Panc1 (cell line): ENCODE measurements at places on chromosomes 3 and 15. TPM values are rescaled to one million over a fixed set of nuclear protein-coding genes. Genes with fewer than 3 reads are reported as not detected.

GRCh38 chr15:42159381-42160015, 3.1 kb upstream of the PLA2G4F start:
- no peak for DNase-seq
- H3K4me3 ChIP-seq, result no peak overlapping the region
- no peaks in the 10 kb centered on the region for H3K27me3 ChIP-seq
- H3K27ac ChIP-seq, result no peak overlapping the region
- H3K4me1 ChIP-seq, result no peaks in the 10 kb centered on the region

GRCh38 chr15:39409876-39410530, 170.9 kb upstream of the THBS1 start:
- H3K27ac ChIP-seq, result no peak overlapping the region
- no peak for DNase-seq
- H3K27me3 ChIP-seq, result no peaks in the 10 kb centered on the region
- no peak overlapping the region for H3K4me3 ChIP-seq

GRCh38 chr3:70233112-70233511, 79.3 kb downstream of the MDFIC2 start:
- no peaks in the 10 kb centered on the region for H3K36me3 ChIP-seq
- no peak overlapping the region for H3K4me3 ChIP-seq

GRCh38 chr3:188270423-188270972, 116.5 kb downstream of the LPP start:
- no peak overlapping the region for H3K4me3 ChIP-seq
- H3K36me3 ChIP-seq, result no peaks in the 10 kb centered on the region
- DNase-seq, result no peak
- peaks cover 85% of the 10 kb centered on the region for H3K4me1 ChIP-seq

- H3K36me3 ChIP-seq, result peaks cover 2% of the 10 kb centered on the region
- peaks cover 17% of the 10 kb centered on the region; the same call in 1 of the 2 replicates for H3K4me1 ChIP-seq
- DNase-seq, result no peak
- H3K27me3 ChIP-seq, result no peaks in the 10 kb centered on the region
- peak overlapping the region; percentile 89 for H3K27ac ChIP-seq
Measured at GRCh38 chr15:44537735-44538240, 841 bp downstream of the EIF3J start.

The HRG gene
- total RNA-seq, result not detected

The TEX9 gene
- 4.1 TPM for total RNA-seq

The BMF gene
- total RNA-seq, result 7.8 TPM

The FBXL2 gene
- total RNA-seq, result 12.3 TPM

The RUBCN gene
- 37.9 TPM for total RNA-seq
